Osteoblast (primary cell): ENCODE measurements at places on chromosomes 7 and 10. TPM values are rescaled to one million over a fixed set of nuclear protein-coding genes. Genes with fewer than 3 reads are reported as not detected.
A peak's percentile ranks its signal among the peaks of the same experiment; 100 is the strongest.

GRCh38 chr7:34249192-34249591, 343.9 kb downstream of the BMPER start:
- DNase-seq: peak; percentile 18

Gene SNCG
- 0.36 and 2.4 TPM in 2 replicates for total RNA-seq

DNA sequence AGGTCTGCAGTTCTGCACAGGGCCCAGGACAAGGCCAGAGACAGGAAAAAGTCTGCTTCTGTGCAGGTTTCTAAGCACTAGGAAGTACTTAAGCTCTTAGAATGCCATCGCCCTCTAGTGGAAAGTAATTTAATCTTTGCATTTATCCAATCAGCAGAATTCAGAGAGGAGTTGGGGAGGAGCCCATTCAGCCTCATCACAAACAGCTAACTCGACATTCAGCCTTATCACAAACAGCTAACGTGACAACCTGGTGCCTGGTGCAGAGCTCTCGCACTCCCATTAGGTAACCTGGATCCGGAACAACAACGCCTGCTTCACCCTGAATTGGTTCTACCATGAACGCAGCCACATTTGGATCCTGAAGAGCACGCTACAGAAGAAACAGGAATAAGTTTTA, 15.2 kb downstream of the OAT start:
- peak; percentile 77 for DNase-seq

DNA sequence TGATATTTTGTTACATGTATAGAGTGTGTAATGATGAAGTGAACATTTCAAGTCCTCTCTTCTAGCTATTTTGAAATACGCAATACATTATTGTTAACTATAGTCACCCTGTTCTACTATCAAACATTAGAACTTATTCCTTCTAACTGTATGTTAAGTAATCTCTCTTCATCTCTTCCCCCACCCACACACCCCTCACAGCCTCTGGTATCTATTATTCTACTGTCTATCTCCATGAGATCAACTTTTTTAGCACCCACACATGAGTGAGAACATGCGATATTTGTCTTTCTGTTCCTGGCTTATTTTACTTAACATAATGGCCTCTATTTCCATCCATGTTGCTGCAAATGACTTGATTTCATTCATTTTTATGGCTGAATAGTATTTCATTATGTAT, 57.7 kb upstream of the EGR2 start:
- no peak for DNase-seq

Gene CADPS2
- total RNA-seq: 21.7 and 26.2 TPM in 2 replicates

- no peak for DNase-seq
Measured at GRCh38 chr10:124649214-124649613, 95.0 kb downstream of the FAM53B start.

- peak; percentile 14 for DNase-seq
Measured at GRCh38 chr7:96679886-96680285, 29.8 kb downstream of the SEM1 start.

DNA sequence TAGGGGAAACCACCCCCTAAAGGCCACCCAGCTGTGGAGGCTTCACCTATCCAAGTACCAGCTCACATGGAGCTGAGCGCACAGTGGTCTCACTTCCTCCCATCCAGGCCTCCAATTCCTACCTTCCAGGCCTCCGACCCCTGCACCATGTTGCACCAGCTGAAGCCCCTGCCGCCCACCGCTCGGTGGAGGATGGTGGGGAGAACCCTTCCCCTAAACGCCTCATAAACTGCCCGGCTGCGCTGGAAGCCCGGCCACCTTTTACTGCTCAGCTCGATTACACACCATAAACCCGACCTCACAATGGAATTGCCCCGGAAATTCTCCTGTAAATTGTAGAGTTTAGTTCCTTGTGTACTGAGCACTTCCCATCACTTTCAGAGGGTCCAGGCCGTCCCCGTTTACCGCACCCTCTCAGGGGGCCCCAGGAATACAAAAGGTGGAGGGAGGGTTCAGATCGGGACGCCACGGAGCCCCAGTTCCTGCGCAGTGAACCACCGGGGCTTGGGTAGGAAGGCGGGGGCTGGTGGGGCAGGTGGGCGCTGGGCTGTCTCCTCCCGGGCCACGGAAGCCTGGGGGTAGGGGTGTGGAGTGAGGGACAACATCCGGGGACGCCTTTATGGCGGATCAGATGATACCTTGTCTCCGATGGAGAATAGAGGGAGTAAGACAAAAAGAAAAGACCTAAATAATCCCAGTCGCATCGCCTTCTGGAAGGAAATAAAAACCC, 1.4 kb upstream of the HOXA7 start:
- DNase-seq: peak; percentile 84

DNA sequence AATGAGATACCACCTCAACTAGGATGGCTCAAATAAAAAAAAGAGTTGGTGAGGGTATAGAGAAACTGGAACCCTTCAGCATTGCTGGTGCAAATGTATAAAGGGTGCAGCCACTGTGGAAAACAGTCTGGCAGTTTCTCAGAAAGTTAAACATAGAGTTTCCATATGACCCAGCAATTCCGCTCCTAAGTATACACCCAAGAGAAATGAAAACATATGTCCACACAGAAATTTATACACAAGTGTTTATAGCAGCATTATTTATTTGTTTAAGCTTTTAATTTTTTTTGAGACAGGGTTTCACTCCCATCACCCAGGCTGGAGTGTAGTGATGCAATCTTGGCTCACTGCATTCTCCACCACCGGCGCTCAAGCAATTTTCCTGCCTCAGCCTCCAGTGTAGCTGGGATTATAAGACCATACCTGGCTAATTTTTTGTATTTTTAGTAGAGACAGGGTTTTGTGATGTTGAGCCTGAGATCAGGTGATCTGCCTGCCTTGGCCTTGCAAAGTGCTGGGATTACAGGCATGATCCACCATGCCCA, 118.2 kb upstream of the KIF5B start:
- no peak for DNase-seq

- DNase-seq: no peak
Measured at GRCh38 chr7:126606331-126606730, 646.4 kb downstream of the GRM8 start.

DNA sequence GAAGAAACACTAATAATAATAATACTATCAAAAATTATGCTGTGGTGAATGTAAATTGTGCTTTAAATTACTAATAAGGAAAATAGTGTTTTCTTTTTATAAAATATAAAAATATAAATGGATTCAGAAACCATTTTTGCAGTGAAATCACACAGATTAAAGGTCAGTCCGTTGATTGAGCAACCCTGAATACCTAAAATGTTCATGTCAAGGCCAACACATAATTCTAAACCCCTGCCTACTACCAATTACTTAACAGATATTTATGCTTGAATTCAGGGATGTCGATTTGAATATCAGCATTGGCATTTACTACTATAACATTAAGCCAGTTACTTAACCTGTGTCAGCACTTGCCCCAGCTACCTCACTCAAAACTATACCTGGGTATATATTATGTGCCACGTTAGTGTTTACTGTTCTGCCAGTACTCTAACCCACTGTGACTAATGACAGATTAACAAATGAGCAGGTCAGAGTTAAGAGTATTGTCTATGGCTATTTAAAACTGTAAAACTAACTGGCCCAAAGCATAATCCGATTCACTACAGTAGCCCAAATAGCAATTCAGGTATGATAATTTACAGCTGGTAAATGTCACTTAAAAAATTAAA, 165.0 kb downstream of the KMT2E start:
- DNase-seq: no peak

Gene HABP2
- total RNA-seq: not detected in 2 replicates

Gene NDUFA5
- 25.7 and 30.6 TPM in 2 replicates for total RNA-seq

DNA sequence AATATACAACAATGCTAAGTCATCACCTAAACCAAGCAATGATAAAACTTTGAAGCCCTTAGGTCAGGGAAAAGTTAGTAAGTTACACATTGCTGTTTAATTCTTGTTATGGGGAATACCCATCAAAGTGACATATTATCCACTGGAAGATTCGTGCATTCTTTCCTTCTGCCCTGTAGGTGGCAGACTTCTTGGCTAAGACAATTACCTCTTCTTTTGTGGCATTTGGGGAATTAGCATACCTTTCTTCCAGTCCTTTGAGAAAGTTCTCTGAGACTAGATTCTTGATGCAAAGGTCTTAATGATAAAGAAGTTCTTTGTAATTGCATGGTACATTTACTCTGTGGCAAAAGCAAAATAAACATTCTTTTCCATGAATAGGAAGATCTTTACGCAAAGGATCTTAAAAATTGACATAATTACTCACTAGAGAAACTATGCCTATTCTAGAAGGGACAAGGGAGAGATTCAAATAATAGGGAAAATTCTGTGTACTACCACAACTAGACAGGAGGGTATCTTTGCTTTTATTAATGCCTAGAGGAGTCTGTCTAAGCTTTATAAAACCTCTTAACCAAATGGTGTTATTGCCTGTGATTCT, 395.9 kb downstream of the GRM8 start:
- peak; percentile 26 for DNase-seq

GRCh38 chr10:12081879-12082557, 13.3 kb downstream of the DHTKD1 start:
- peak; percentile 94 for DNase-seq

Gene WNT8B
- total RNA-seq: not detected in 2 replicates

DNA sequence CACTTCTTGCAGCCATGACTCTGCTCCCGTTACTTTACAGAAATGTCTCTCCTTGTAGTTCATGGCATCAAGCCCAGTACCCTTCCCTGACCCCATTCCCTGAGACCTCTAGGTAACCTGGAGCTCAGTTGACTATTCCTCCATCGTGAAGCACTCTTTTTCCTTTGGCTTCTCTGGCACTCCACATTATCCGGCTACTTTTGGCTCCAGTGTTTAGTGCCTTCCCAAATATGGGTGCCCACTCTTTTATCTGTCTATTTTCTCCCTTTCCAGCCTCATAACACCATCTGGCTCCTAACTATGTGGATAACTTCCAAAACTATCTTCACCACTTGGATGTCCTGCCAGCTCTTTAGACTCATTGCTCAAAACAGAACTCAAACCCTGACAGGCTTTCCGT, 744.7 kb upstream of the GALNT17 start:
- DNase-seq: no peak

Gene SPRN
- total RNA-seq: under 0.01 TPM in 2 replicates

GRCh38 chr7:92925876-92926696, 89.7 kb upstream of the CDK6 start:
- DNase-seq: no peak

DNA sequence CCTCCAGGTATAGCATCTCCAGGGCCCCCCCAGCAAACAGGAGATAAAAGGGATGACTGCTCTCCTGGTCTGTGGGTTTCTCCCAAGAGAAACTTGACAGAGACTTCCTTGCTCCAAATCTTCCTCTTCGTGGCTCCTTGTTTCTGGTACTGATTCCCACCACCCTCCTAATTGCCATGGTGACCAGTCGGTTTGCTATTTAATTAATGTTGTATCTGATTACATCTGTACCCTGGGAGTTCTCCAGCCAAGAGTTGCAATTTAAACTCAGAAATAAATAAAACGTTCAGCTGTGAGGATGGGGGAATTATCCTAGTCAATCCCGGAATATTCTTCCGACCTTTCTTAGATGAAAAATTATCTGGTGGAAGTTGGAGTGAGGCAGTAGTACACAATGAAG, 264.7 kb downstream of the PAXIP1 start:
- no peak for DNase-seq

- no peak for DNase-seq
Measured at GRCh38 chr10:104824380-104825006, 183.4 kb downstream of the SORCS3 start.

- DNase-seq: peak; percentile 32
Measured at GRCh38 chr7:65371468-65371867, 2.2 kb upstream of the ZNF92 start.

Gene FAM180A
- total RNA-seq: 23.5 and 28.9 TPM in 2 replicates

GRCh38 chr7:20449176-20449575, 118.5 kb downstream of the ITGB8 start:
- DNase-seq: no peak

Gene SLC26A5
- total RNA-seq: not detected in 2 replicates

DNA sequence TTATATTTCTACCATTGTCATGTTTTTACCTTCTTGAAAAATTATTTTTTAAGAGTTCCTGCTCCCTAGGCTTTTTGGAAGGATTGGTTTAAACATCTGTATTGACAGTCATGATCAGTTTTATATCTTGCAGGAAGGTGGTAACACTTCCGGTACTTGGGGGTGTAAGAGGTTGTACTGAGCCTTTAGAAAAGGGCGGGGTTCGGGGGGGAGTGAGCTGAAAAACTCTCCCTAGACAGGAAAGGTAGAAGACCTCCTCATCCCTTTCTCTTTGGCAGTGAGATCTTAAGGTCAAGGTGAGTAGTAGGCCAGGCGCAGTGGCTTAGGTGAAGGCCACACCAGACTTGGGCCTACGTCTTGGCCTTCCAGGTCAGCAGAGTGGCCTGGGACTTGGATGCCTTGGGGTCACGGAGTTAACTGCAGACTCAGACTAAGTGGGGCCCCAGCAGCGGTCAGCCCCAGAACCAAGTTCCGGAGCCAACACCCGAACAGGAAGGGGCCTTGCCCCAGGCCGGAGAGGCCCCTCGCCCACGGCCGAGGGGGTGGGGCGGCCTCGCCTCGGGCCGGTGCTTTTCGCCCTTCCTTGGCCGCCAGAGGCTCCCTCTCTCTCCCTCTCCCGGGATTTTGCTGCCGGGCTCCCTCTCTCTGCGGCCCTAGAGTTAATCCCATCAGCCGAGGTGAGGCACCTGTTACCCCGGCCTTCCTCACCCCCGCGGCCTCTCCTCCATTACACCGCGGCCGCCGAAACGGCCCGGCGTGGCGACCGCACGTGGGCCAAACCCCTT, at the start of gene PPP1R9A:
TSS of gene PPP1R9A (plus strand) at position 569 of the 785 bp plus-strand sequence. CDS start 2,520 bp downstream, outside the sequence.
- DNase-seq: peak; percentile 85

- DNase-seq: no peak
Measured at GRCh38 chr7:22629056-22629455, 97.9 kb upstream of the IL6 start.

DNA sequence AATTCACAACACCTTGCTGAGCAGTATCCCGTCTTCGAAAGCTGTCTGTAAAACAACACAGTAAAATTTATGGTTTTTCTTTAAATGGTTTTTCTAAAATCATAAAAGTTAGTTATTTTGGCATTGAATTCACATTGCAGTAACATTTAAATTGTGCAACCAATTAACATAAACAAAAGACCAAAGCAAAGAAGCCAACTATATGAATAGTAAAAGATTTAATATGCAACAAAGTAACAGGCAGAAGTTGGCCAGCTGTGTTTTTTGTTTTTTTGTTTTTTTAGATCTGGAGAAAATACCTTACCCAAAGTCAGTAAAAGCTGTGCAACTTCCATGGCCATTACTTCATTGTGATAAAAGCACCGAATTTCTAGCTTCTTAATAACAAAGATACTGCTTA, 11.3 kb downstream of the SRI start:
- DNase-seq: no peak

Gene SPDYE16
- total RNA-seq: under 0.01 and 0.36 TPM in 2 replicates
